GM03348 (cell line): ENCODE measurements at places on chromosomes 12 and 14.

GRCh38 chr14:50667684-50667995 is 466 bp downstream of the SAV1 start:
- DNase-seq = peak; percentile 5

DNA sequence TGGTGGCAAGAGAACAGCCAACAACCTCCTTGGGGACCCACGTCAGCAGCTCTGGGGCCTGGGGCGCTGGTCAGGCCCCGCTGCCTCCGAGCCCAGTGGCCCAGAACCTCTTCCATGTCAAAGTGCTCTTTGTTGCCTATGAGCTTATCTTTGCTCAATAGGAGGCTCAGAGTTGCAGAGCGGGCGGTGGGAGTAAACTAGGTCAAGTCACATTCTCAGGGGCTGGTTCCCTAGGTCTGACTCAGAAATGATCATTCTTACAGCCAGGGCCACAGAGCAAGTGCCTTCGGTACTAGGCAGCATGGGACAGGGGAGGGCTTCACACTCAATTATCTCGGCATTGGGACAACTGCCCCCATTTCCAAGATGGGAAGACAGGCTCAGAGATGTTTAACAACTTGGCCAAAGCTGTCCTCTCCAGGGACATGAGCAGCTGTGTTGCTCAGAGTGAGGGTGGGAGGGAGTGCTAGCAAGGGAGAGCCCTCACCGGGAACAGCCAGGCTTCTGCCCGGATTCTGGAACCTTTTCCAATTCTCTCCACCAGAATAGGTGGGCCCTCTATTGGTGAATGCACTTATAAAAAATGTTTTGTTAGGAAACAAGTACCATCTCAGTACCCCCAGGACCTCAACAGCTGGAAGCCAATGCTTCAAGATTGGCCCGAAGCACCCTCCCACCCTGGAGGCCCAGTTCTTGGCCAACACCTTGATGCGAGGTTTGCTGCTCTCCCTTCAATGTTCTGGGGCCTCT is 11.9 kb downstream of the SLC25A29 start:
- no peak for DNase-seq

DNA sequence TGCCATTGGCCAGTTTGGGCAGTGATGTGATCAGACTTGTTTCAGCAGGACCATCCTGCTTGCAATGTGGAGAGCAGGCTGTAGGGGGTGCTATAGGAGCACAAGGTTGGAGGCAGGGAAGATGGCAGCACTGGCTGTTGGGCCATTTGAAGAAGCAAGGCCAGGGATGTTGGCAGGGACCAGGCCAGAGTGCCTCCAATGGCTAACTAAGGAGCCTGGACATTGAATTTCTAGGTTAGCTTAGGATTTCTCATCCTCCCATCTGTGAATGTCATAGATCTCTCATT is 23.5 kb downstream of the FGF23 start:
- DNase-seq = no peak

GRCh38 chr12:14850929-14851663 is 7.8 kb upstream of the ART4 start:
- DNase-seq = no peak

DNA sequence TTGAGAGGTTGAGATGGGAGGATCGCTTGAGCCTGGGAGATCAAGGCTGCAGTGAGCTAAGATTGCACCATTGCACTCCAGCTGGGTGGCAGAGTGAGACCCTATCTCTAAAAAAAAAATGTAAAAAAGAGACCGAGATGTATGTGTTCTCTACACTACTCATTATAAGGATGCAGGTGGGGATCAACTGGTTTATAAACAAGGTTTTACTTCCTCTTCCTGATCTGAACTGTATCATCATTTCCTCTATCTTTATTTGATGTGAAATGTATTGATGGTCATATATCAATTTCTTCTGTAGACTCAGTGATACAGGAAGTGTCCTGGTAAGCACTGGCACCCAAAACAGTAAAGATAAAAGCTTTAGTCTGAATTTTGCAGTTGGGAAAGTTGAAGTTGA is 20.1 kb upstream of the USP44 start:
- no peak for DNase-seq
